ENCODE measurements at places on chromosomes 7 and 10.

- no peak for DNase-seq
Observed at GRCh38 chr7:139798892-139799291, 21.1 kb upstream of the HIPK2 start.

- DNase-seq: peak; percentile 63
Observed at GRCh38 chr10:24873281-24873683, 79.1 kb downstream of the PRTFDC1 start.

- no peak for DNase-seq
Observed at GRCh38 chr10:31912898-31913850, 15.5 kb downstream of the ARHGAP12 start.

- no peak for DNase-seq
Observed at GRCh38 chr10:49781247-49781646, 19.1 kb upstream of the OGDHL start.

- no peak for DNase-seq
Observed at GRCh38 chr7:85887133-85887532, 700.3 kb upstream of the SEMA3D start.

DNA sequence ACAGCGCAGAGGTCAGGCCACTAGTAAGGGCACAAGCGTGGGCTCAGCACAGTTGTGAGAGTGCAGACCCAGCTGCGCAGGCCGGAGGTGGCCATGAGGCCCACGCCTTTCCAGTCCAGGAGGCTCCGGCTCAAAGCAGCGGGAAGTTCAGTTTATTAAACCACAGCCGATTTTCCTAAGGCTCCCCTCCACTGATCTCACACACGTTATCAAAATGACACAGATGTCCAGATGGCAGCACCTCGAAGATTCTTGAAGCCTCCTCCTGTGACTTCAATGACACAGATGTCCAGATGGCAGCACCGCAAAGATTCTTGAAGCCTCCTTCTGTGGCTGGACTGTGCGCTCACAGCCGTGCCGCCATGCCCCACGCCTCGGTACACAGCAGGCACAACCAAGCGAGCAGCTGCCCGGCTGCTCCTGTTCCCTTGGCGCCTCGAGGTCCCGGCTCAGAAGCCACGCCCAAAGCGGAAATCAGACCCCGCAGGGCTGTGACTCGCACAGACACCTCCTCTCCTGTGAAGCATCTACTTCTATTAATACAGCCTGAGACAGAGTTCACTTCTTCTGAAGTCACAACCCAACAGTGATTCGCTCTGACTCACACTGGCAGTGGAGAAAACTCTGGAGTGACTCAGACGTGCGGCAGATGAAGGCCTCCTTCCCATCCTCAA, 122.7 kb downstream of the MAD1L1 start:
- DNase-seq: peak; percentile 29

DNA sequence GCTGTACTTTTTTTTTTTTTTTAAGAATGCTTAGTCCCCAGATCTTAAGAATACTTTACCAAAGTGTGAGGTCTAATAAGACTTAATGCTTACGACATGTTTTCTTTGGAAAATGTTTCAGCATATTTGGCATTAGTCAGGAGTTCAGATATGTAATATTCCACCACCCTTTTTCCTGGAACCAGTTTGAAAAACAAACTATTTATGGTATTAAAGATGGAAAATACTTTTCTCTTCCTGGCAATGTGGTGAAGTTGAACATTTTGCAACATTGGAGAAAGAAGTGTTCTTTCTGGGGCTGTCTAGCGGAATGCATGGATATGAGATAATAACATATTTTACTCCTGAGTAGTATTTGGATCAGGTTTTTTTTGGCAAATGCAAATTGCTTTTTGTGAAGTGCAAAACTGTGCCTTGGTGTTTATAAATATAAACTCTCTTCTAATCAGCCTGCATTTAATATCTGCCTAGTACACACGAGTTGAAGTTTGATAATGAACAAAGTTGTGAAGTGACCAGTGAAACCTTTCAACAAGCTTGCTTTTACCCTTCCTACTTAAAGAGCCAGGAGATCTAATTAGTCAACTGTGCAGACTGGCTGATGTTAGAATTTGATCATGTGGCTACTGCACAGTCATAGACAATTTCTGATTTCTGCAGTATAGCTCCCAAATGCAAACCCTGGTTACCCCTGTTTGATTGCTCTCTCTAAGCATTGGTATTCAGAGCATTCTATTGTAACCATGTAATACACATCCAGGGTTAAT, 20.9 kb downstream of the MAP3K8 start:
- DNase-seq: peak; percentile 40

GRCh38 chr10:99266383-99266782, 30.7 kb upstream of the HPSE2 start:
- DNase-seq: no peak

GRCh38 chr10:77643795-77644468, 6.3 kb upstream of the KCNMA1 start:
- peak; percentile 77 for DNase-seq

GRCh38 chr10:124250506-124250905, 157.1 kb upstream of the CHST15 start:
- no peak for DNase-seq

- DNase-seq: no peak
Observed at GRCh38 chr7:49264530-49264929, 340.2 kb downstream of the CDC14C start.

DNA sequence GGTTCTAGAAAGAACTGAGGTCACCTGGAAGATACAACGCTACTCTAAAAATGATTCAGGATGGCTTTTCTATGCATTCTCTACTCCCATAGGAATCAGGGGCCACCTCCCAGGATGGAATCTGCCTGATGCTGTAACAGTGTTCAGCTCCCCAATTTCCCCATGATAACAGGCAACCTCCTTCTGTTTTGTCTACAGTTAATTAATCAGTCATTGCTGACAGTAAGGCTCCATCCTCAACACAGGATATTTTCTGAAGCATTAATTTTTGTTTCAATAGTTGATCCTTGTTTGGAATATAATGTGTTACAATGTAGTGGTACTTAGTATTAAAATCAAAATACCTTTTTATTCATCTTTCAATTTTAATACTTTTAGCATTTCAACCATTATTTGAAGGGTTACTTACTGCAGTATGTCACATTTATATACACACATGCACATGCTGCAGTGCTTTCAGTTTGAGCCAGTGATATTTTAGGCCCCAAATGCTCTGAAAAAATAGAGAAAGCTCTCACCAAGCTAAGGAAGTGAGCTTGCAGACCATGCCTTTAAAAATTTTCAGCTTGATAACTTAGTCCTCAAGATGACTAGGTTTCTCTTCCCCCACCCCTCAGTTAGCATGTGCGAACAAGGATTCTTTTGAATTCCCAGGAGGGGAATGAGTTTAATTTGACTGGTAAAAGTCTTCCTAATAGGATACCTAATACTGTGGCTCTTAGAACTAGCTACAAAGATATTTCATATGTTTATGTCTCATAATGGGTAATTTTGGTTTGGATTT, 592 bp upstream of the PIK3CG start:
- DNase-seq: peak; percentile 35

GRCh38 chr10:15572531-15573045, 147.1 kb downstream of the ITGA8 start:
- DNase-seq: no peak

DNA sequence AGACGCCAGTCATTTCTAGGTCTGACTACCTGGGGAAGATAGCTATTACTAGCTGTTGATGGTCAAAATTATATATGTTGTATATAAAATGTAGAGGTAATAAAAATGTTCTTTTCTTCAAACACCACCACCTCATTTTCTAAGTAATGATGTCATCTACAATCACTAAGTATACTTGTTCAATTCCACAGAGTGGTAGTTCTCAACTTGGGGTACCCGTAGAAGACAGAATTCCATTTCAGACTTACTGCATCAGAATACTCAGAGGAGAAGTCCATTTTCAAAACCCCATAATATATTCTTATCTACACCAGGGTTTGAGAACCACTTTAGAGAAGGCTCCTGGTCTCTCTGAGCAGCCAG, 191.9 kb downstream of the PTN start:
- no peak for DNase-seq

DNA sequence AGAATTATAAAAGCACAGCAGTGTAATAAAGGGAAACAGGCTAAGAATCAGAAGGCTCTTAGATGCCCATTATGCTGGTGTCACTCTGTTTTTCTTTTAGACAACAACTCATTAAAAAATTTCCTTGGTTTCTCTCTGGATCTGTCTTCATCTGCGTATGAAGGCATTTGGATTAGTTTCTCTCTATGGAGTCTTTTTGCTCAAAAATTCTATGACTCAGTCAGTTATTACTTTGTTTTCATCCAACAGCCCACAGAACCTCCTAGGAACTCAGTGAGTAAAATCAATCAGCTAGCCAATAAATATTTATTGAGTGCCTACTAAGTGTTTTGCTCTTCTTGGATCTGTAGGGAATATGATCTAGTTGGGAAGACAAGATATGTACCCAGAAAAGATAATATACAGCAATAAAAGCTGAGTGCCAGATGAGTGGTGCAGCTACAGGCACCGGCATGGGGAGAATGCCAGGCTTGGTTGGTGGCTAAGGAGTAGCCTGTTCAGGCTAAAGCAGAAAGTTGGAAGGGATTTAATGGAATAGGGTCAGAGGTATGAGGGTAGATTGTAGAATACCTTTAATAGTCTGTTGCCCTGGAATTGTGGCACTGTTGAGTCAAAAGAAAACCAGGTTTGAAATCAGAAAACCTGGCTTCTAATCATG, 156.2 kb downstream of the LRRC4 start:
- DNase-seq: no peak

- no peak for DNase-seq
Observed at GRCh38 chr10:58932126-58932525, 244.3 kb upstream of the PHYHIPL start.

- DNase-seq: peak; percentile 61
Observed at GRCh38 chr10:31242902-31243301, 76.1 kb upstream of the ZEB1 start.

DNA sequence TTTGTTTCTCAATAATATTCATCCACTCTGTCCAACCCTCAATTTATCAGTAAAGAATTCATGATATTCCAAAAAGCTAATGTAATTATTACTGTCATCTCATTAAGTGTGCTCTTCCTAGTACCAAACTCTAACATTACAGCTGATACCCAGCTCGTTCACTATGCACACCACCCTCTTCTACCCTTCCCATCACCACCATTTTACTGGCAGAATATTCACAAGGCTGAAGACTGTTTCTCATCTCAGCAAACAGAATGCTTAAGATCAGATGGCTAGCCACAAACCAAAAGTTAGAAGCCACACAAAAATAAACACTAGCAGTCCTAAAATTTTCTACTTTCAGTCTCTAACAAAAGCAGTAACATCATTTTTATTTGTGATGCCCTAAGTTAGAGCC, 121.5 kb downstream of the SRPK2 start:
- DNase-seq: no peak

DNA sequence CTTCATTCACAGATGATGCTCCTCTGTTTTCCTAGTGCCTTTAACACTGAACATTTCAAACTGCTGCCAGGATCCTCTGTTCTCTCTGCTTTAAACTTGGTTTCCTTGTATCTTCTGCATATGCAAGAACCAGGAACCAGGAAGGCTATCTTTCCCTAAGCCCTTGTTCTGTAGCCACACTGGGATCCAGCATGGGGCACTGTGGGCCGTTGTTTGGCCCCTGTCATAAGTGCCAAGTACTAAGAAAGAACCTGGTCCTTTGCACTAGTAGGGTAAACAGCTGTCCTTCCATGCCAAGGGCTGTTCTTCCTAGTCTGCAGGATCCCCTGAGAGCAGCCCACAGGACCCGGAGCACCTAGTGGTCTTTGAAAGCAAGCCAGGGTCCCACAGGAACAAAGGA, 49.0 kb upstream of the TRIM8 start:
- no peak for DNase-seq

- no peak for DNase-seq
Observed at GRCh38 chr7:123293710-123294109, 93.9 kb upstream of the SLC13A1 start.

GRCh38 chr10:119516381-119517234, 25.9 kb downstream of the RGS10 start:
- peak; percentile 75 for DNase-seq

GRCh38 chr7:45650404-45651394, 76.5 kb downstream of the ADCY1 start:
- no peak for DNase-seq

- DNase-seq: no peak
Observed at GRCh38 chr10:97083228-97083829, 102.4 kb downstream of the SLIT1 start.

GRCh38 chr7:139762886-139763285, 14.9 kb downstream of the HIPK2 start:
- DNase-seq: no peak

GRCh38 chr7:21579341-21580072, 36.7 kb downstream of the DNAH11 start:
- DNase-seq: no peak

DNA sequence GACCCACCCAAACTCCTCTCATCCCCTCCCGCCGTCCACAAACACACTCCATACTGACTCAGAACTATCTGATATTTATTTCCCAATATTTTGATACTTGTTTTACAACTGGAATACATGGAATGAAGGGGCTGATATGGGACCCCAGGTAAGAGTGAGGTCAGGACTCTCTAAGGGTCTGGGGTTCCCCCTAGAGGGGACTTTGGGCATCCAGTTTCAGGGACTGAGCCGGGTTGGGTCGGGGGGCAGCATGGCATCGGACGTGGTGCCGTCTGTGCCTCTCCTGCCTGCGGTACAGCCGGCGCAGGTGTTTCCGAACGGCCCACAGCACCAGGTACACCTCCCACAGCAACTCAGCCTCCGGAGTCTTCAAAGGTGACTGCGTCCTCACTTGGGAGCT, 7.5 kb downstream of the SPACDR start:
- DNase-seq: no peak

DNA sequence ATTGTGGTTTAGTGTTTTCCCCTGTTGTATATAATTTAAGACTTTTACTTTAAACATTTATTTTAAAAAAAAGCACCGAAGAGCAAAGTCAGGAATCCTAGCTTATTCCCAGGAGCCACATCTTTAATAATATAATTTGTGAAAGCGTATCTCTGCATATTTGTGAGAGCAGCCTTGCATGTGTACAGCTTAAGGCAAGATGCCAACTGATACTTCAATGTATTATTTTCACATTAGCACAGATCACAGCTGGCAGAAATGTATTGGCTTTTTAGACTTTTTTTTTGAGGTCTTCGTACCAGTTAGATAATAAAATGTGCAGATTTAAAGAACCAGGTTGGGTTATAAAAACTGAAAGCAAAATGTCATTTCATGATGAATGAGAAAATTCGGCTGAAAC, 845.7 kb upstream of the POT1 start:
- DNase-seq: no peak

DNA sequence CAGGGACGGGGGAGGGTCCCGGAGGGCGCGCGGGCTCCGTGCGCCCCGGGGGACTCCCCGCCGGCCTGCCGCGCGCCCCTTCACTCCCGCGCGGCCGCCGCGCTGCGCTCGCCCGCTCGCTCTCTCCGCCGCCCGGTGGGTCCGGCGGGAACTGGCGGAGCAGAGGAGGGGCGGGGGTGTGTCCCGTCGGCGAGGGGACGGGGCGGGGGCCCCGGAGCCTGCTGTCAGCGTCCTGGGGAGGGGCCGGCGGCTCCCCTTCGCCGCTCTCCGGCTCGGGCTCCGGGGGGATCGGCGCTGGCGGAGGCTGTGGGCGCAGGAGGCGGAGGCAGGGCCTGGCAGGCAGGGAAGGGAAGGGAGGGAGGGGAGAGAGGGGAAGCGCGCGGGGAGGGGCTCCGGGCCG, at the start of gene SH3PXD2A:
TSS of gene SH3PXD2A (minus strand) at position 153 of the 400 bp plus-strand sequence. CDS start 310 bp downstream, outside the sequence.
- no peak for DNase-seq
